ENCODE measurements at places on chromosomes 5 and 9.

DNA sequence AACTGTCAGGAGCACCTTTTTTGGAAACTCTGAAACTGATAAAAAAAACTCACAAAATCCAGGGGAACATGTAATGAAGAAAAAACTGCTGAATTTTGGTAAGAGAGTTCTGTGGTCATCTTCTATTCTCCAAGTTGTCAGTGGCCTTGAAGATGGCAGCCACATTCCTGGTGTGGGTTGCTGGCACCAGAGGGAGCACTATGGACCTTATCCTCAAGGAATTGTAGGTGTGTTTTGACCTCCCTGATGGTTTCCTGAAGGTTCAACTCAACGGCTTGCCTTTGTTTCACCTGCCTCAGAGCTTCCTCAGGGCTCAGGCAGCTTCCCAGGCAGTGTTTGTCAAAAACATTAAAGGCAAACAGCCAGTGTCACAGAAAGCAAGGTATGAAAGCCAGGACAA, 2.2 kb upstream of the SLC38A9 start:
- DNase-seq = no peak

DNA sequence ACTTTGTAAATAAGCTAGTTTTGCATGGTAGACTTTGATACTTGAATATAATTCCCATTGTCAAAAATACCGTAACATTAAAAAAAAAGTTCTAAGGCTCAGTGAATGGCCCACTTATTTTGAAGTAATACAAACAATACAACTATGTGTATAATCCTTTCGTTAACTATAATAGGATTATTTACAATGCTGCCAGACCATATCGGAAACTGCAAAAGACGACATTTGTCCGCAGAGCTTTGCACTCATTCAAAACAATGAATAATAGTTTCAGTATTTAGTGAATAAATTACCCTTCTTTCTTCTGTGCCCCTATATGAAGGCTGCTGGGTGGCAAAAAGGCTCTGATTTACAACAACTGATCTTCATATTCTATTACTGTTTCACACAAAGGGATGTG, 121.8 kb downstream of the DROSHA start:
- no peak for DNase-seq

- no peak for DNase-seq
Observed at GRCh38 chr5:139592289-139592688, 31.1 kb downstream of the UBE2D2 start.

GRCh38 chr9:128765499-128765898, 6.2 kb downstream of the ZER1 start:
- no peak for DNase-seq

All from bone marrow (tissue), 2 donors.